ENCODE measurements at places on chromosomes 1 and 21. TPM values are rescaled to one million over a fixed set of nuclear protein-coding genes. Genes with fewer than 3 reads are reported as not detected.
A peak's percentile ranks its signal among the peaks of the same experiment; 100 is the strongest.

- H3K36me3 ChIP-seq, result no peaks in the 10 kb centered on the region
- no peak for DNase-seq
- H3K4me1 ChIP-seq, result no peaks in the 10 kb centered on the region
- H3K27me3 ChIP-seq, result peaks cover 1% of the 10 kb centered on the region
Measured at GRCh38 chr1:221394011-221394544, 347.8 kb downstream of the DUSP10 start.

GRCh38 chr1:201655243-201655642, 116.3 kb downstream of the NAV1 start:
- no peak overlapping the region for H3K27ac ChIP-seq
- H3K27me3 ChIP-seq, result peaks cover 4% of the 10 kb centered on the region
- H3K4me1 ChIP-seq, result peaks cover 22% of the 10 kb centered on the region

- no peak overlapping the region for H3K4me3 ChIP-seq
- H3K27ac ChIP-seq, result no peak overlapping the region
- H3K4me1 ChIP-seq, result no peaks in the 10 kb centered on the region
- H3K36me3 ChIP-seq, result no peaks in the 10 kb centered on the region
Measured at GRCh38 chr1:99297923-99298322, 33.6 kb downstream of the PLPPR4 start.

GRCh38 chr1:30446095-30446494, 277.3 kb downstream of the MATN1 start:
- H3K36me3 ChIP-seq, result no peaks in the 10 kb centered on the region
- no peak overlapping the region for H3K27ac ChIP-seq
- no peak for DNase-seq
- peaks cover 2% of the 10 kb centered on the region for H3K27me3 ChIP-seq
- no peaks in the 10 kb centered on the region for H3K4me1 ChIP-seq

GRCh38 chr1:226185141-226186036, 1.2 kb downstream of the ACBD3 start:
- no peak for DNase-seq
- peak overlapping the region; percentile 97 for H3K27ac ChIP-seq
- peaks cover 3% of the 10 kb centered on the region for H3K27me3 ChIP-seq
- H3K36me3 ChIP-seq, result peaks cover 10% of the 10 kb centered on the region
- H3K4me1 ChIP-seq, result peaks cover 20% of the 10 kb centered on the region
- peak overlapping the region; percentile 99 for H3K4me3 ChIP-seq

- H3K36me3 ChIP-seq, result no peaks in the 10 kb centered on the region
- no peak overlapping the region for H3K4me3 ChIP-seq
- DNase-seq, result no peak
Measured at GRCh38 chr21:34647555-34647954, 21.2 kb upstream of the CLIC6 start.

- DNase-seq, result no peak
- peaks cover 15% of the 10 kb centered on the region for H3K4me1 ChIP-seq
Measured at GRCh38 chr1:203100516-203100869, 14.7 kb upstream of the MYOG start.

DNA sequence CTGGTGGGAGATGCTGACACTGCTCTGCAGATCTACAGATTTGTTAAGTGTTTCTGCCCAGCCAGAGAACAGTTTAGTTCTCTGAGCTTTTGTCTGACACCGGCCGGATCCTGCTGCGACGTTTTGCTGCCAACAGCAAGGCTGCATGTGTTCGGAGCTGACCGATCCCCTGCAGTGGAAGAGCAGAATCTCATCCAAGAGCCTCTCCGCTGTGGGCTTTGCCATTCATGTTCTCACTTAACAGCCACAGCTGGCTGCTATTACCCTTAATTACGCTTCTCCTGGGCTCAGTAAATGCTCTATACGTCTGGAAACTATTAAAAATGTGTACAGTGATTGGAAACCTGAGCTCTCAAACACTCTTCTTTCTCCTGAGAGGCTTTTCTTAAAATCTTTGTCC, 105.3 kb downstream of the BCAR3 start:
- H3K4me3 ChIP-seq, result no peak overlapping the region
- H3K27me3 ChIP-seq, result peaks cover 12% of the 10 kb centered on the region
- H3K36me3 ChIP-seq, result peaks cover 26% of the 10 kb centered on the region

DNA sequence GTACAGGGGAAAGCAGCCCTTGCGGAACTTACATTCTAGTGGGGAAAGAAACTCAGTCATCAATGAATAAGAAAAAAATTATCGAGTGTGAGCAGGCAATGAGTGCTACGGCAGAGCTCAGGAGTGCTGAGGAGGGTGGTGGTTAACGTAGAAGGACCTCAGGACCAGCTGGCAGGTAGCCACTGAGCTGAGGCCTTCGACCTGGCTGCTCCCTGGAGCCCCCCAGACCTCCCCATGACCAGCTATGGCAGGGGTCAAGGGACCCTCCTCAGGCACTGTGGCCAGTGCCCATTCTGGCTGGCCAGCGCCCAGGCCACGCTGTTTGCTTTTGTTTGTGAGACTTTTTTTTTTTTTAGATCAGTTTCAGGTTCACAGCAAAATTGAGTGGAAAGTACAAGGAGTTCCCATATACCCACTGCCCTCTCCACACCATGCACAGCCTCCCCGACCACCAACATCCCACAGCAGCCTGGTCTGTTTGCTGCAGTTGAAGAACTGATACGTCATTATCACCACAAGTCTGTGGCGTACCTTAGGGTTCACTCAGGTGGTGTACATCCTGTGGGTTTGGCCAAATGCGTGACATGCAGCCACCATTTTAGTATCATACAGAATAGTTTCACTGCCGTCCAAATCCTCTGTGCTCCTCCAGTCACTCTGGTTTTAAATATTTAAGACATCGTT, 11.8 kb upstream of the TTC22 start:
- no peak overlapping the region for H3K4me3 ChIP-seq
- no peaks in the 10 kb centered on the region for H3K36me3 ChIP-seq
- H3K4me1 ChIP-seq, result peaks cover 2% of the 10 kb centered on the region
- no peak for DNase-seq

- no peaks in the 10 kb centered on the region for H3K36me3 ChIP-seq
- no peaks in the 10 kb centered on the region for H3K4me1 ChIP-seq
- H3K27ac ChIP-seq, result no peak overlapping the region
- no peak for DNase-seq
- H3K27me3 ChIP-seq, result no peaks in the 10 kb centered on the region
Measured at GRCh38 chr21:34934350-34934749, 114.8 kb downstream of the RUNX1 start.

GRCh38 chr1:151418081-151418480, 18.7 kb downstream of the PSMB4 start:
- no peak overlapping the region for H3K27ac ChIP-seq
- peaks cover 35% of the 10 kb centered on the region for H3K36me3 ChIP-seq
- no peak overlapping the region for H3K4me3 ChIP-seq
- H3K4me1 ChIP-seq, result peaks cover 1% of the 10 kb centered on the region
- DNase-seq, result no peak

DNA sequence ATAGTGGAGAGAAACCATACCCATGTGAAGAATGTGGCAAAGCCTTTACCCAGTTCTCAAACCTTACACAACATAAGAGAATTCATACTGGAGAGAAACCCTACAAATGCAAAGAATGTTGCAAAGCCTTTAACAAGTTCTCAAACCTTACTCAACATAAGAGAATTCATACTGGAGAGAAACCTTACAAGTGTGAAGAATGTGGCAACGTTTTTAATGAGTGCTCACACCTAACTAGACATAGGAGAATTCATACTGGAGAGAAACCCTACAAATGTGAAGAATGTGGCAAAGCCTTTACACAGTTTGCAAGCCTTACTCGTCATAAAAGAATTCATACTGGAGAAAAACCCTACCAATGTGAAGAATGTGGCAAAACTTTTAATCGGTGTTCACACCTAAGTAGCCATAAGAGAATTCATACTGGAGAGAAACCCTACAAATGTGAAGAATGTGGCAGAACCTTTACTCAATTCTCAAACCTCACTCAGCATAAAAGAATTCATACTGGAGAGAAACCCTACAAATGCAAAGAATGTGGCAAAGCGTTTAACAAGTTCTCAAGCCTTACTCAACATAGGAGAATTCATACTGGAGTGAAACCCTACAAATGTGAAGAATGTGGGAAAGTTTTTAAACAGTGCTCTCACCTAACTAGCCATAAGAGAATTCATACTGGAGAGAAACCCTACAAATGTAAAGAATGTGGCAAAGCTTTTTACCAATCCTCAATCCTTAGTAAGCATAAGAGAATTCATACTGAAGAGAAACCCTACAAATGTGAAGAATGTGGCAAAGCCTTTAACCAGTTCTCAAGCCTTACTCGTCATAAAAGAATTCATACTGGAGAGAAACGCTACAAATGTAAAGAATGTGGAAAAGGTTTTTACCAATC, 80.0 kb downstream of the JMJD4 start:
- no peaks in the 10 kb centered on the region for H3K4me1 ChIP-seq
- peak overlapping the region; percentile 64 for H3K4me3 ChIP-seq
- H3K36me3 ChIP-seq, result peaks cover 86% of the 10 kb centered on the region

- no peaks in the 10 kb centered on the region for H3K4me1 ChIP-seq
- H3K27me3 ChIP-seq, result no peaks in the 10 kb centered on the region
- peaks cover 4% of the 10 kb centered on the region for H3K36me3 ChIP-seq
- no peak overlapping the region for H3K4me3 ChIP-seq
Measured at GRCh38 chr21:14593230-14593629, 47.1 kb upstream of the SAMSN1 start.

DNA sequence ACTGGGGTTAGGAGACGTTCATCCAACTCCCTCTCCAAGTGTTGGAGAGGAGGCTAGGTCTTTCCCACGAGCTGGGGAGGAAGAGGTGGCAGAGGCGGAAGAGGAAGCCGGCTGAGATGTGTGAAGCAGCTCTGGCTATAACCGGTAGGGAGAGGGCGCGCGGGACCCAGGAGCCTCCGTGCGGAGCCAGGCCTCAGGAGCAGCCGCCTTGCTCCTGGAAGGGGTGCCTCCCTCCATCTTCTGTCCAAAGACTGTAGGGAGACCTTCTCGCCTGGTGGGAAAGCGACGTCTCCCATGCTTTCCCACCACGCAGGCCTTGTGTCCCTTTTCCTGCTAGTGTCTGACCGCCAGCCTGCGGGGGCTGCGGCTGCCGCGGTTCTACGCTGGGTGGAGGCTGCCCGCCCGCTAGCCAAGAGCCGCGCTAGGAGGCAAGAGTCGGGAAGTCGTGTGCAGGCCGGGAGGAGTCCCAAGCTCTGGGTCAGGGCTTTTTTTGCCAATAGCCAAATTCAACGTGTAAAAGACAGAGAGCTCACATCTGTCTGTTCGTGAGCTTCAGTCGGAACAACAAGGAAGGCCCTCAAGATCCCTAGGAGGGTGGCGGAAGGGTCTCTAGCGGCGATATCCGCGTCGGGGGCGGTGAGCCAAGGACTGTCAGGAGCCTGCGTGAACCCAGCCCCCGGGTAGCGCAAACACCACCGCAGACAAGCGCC, 8.4 kb upstream of the NBPF11 start:
- H3K4me1 ChIP-seq, result peaks cover 22% of the 10 kb centered on the region
- peaks cover 13% of the 10 kb centered on the region for H3K36me3 ChIP-seq

DNA sequence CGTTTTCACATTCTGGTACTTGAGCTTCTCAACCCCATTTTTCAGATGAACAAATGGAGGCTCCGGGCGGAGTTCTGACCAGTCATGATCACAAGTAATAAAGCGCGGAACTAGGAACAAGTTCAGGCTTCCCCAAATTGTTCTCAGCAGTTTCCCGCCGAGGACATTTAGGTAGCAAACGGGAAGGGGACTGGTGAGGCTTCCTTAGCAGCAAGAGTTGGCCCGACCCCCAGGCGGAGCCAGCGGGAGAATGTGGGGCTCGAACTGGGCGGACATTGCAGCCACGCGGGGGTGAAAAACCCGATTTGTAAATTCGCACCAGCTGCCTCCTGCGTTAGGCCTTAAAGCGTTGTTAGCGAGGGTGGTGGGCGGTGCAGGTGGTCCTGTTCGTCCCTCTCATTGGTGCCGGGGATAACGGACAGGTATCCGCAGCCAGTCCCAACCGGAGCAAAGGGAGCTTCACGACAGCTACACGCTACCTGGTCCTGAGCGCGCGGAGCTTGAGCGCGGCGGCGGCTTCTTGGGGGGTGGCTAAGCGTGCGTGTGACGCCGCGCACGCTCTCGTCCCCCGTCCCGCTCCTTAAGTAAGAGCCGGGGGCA, 15.3 kb downstream of the SEMA6C start:
- peak; percentile 74 for DNase-seq
- H3K4me3 ChIP-seq, result peak overlapping the region; percentile 56
- peaks cover 18% of the 10 kb centered on the region for H3K27me3 ChIP-seq
- H3K4me1 ChIP-seq, result peaks cover 21% of the 10 kb centered on the region
- peaks cover 20% of the 10 kb centered on the region for H3K36me3 ChIP-seq

DNA sequence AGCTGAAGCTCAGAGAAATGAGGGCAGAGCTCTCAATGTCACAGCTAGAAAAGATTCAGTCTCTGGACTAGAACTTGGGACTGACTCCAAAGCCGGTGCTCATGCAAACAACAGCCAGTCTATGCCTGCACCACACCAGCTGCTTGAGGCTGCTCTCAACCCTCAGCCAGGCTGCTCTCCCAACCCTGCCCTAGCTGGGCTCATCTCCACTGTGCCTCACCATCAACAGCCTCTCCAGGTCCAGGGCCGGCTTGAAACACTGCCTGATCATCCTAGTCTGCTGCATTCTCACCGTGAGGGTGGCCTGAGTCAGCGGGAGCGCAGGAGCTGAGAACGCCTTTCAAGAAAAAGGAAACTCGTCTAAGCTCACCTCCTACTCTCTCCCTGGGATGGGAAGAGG, 94.5 kb downstream of the PTPRU start:
- H3K36me3 ChIP-seq, result peaks cover 6% of the 10 kb centered on the region
- no peak for DNase-seq

DNA sequence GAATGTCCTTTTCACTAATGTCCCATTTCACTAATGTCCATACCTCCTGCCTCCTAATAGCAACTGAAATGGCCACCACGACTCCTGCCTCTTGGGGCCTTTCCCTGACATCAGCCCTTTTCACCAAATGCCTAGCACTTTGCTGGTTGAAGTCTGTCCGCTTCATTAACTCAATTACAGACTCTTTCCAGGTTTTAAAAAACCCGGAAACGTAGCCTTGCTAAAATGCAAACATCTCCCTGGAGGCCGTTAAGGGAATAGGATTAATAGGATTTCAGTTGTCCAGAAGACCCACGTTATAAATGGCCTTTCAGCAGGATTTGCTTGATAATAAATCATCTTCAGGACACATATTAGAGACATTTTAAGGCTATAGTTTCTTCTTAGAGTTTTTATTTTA, 25.7 kb upstream of the ERO1B start:
- no peaks in the 10 kb centered on the region for H3K4me1 ChIP-seq
- H3K36me3 ChIP-seq, result no peaks in the 10 kb centered on the region
- no peak overlapping the region for H3K27ac ChIP-seq
- H3K27me3 ChIP-seq, result peaks cover 1% of the 10 kb centered on the region

GRCh38 chr1:91715416-91716000, 170.4 kb downstream of the TGFBR3 start:
- H3K4me3 ChIP-seq, result no peak overlapping the region
- peaks cover 6% of the 10 kb centered on the region for H3K4me1 ChIP-seq
- H3K27me3 ChIP-seq, result no peaks in the 10 kb centered on the region
- no peak overlapping the region for H3K27ac ChIP-seq
- DNase-seq, result no peak

GRCh38 chr1:27589841-27590426, 14.0 kb downstream of the AHDC1 start:
- no peak for DNase-seq
- H3K27ac ChIP-seq, result no peak overlapping the region
- no peak overlapping the region for H3K4me3 ChIP-seq
- no peaks in the 10 kb centered on the region for H3K27me3 ChIP-seq
- peaks cover 4% of the 10 kb centered on the region for H3K4me1 ChIP-seq

Gene OR2M3
- not detected for total RNA-seq

Gene CR1
- 0.51 TPM for total RNA-seq

Gene KRTCAP2
- 173 TPM for total RNA-seq

Gene TPTE
- not detected for total RNA-seq

Gene CRP
- total RNA-seq, result not detected

Gene STUM
- 0.08 TPM for total RNA-seq

Gene GABRD
- 0.64 TPM for total RNA-seq

Gene SLC26A9
- not detected for total RNA-seq

Gene HOOK1
- 8.2 TPM for total RNA-seq

Gene DNAJC28
- total RNA-seq, result 3.3 TPM

Gene ST6GALNAC3
- 46.8 TPM for total RNA-seq

Gene OR14K1
- not detected for total RNA-seq

Gene RHBDL2
- not detected for total RNA-seq

Gene CFHR5
- total RNA-seq, result not detected

Gene ADAMTSL4
- total RNA-seq, result 0.36 TPM

Data from endothelial cell (in vitro differentiated cells).